ENCODE measurements at places on chromosomes 7 and 10.

GRCh38 chr10:34677591-34677990 is 137.5 kb downstream of the PARD3 start:
- DNase-seq = no peak

GRCh38 chr7:6508950-6509349 is 42.3 kb downstream of the GRID2IP start:
- no peak for DNase-seq

- DNase-seq = no peak
Observed at GRCh38 chr7:94352887-94353286, 41.8 kb upstream of the COL1A2 start.

DNA sequence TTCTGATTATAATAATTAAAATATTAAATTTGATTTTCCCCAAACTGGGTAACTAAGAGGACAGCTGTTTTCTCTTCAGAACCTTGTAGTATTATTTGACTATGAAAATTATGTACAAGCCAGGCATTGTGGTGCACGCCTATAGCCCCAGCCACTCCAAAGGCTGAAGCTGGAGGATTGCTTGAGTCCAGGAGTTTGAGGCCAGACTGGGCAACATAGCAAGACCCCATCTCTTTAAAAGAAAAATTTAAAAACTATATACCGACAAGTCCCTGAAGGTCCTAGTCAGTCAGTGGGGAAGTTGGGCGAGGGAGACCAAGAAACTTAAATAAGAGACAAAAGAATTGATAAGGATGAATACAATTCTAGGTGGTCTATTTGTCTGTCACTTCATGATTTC is 27.1 kb upstream of the UBE2D1 start:
- no peak for DNase-seq

DNA sequence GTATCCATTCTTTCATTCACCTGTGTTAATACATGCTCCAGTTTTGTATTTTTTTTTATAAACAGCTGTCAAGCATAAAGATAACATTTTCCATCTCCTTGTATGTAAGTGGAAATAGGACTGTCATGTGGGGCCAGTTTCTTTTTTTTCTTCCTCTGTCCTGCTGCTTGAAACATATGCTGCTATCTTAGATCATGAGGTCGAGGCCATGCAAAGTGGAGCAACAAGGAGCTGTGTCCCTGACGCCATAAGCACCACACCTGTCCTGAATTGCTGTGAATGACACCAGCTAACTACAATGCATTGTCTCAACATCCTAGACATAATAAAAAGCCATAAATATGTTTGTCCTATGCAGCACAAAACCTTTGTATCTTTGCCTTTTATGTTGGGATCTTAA is 37.7 kb upstream of the SLC26A4 start:
- no peak for DNase-seq

DNA sequence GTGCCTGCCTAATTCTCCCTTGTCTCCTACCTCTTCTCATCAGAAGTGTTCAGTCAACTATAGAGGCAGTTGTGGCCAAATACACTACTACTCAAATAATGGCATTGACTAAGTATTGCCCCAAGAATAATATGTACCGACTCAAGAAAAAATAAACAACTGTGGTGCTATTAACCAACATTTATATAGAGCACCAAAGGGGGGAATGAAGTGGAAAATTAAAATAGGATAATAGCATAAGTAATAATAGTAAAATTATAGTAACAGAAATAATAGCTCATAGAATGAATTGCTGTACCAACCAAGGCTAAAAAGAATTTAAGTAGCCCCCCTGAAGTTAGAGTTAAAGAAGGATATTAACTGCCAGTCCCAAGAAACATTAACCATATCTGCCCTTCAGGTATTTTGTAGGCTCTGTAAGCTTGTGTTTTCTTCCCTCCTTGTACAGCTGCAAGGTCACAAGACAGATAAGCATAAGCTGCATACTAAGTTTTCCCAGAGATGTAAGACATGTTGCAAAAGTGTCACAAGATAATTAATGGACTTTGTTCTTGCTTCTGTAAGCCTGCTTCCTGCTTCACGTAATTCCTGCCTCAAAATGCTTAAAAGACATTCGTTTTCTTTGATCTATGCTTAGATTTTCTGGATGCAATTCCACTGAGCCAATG is 10.9 kb upstream of the CYREN start:
- no peak for DNase-seq

- DNase-seq = no peak
Observed at GRCh38 chr7:9192969-9193368, 759.6 kb downstream of the NXPH1 start.

DNA sequence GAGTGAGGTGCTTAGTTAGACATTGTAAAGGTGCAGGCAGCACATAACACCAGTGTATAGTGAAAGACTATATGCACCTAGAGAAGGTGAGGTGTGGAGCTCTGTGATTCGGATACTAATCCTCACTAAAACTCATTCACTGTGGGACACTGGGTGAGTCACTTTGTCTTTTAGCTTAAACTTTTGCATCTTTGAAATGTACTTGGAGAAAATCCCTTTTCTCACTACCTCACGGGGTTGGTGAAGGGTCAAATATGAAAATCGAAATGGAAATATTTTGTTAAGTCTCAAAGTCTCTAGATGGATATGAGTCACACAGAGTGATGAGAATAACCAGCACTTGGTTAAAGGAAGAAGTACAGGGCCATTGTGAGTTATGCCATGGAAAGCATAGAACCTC is 38.0 kb downstream of the MDFIC start:
- no peak for DNase-seq

DNA sequence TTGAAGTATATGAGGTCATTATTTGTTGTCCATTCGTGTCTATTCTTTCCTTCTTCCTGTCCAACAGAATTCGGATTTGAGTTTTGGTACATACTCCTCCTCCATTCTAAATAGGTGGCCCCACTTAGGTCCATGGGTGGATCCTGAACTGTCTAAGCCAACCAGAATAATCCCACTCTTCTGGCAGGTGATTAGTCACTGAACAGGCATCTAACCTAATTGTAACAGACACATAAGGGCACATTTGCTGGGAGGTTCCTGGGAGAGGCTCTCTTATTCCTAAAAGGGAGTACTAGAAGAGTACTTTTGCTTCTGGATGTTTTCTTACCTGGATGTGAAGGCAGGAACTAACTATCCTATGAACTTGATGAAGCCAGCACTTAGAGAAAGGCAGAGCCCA is 16.8 kb downstream of the LRRC72 start:
- peak; percentile 16 for DNase-seq

GRCh38 chr7:2004841-2005725 is 227.7 kb downstream of the MAD1L1 start:
- DNase-seq = no peak

DNA sequence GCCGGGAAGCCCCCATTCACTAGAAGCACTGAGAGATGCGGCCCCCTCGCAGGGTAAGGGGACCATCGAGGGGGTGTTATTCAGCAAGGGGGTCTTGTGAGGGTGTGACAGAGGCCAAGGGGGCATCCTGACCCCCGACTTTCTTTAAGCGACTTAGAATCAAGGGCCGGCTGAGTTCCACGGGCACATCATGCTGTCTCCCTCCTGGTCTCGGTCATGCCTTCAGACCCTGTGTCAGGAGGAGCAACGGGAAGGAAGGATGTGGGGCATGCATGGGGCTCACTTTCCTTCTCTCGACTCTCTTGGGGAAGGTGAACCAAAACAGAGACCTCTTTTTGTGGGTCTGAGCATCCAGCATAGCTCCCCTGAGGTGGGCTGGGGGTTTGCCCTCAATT is 2.5 kb downstream of the ACSL5 start:
- DNase-seq = no peak

DNA sequence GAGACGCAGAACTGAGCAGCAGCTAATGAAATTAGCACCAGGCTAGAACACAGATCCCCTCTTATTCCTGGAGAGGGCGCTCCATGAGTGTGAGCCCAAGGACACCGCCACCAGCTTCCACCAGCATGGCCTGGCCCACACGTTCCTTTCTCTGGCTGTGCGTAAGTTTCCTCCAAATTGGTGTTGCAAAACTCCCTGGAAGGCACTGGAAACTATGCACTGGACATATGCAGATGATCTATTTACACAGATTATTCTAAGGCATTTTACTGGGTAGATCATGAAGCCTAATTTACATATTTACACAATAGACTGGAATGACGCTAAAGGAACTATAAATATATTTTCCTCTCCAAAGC is 455.6 kb upstream of the FOXK1 start:
- no peak for DNase-seq

DNA sequence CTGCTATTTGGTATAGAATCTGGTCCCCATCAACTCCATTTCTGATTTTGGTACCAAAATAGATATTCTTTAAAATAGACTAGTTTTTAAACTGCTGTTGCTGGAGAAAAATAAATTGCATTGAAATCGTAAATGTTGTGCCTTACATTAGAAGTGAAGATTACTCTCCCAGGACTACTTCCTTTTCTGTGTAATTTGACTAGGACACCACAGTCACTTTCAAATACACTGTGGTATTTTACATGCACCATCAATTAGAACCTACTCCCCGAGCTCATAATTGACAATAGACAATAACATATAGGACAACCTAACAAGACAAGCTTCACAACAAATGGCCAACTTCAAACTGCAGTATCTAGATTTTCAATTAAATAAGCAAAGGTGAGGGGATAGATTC is 211.5 kb downstream of the DGKB start:
- no peak for DNase-seq

DNA sequence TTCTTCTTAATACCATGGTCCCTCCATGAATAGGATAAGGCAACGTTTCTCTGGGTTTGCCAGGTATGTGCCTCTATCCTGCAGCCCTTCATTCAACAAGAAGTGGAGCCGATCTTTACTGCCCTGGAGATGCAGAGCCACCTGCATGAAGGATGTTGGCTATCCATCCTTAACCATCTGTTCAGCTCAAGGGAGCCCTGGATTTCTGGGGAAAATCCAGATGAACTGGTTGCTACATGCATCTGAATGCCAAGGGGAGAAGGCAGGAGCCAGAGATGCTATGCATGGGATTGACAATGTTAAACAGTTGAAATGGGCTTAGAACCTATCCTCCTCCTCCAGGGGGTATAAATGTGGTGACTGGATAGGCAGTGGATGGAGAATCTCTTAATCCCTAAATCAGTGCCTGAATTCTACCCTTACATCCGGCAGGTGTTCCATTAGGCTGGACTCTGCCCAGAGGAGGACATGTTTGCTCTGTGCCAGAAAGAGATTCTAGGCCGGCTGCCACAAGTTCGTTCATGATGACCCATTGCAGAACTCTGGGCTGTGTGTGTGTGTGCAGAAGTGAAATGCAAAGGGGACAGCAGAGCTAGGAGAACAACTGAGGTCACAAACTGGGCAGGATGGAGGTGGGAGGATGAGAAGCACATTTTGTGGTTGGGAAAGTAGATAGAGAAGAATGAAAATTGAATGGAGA is 15.6 kb downstream of the CPED1 start:
- no peak for DNase-seq

- DNase-seq = no peak
Observed at GRCh38 chr10:89241026-89241425, 10.5 kb downstream of the LIPA start.

DNA sequence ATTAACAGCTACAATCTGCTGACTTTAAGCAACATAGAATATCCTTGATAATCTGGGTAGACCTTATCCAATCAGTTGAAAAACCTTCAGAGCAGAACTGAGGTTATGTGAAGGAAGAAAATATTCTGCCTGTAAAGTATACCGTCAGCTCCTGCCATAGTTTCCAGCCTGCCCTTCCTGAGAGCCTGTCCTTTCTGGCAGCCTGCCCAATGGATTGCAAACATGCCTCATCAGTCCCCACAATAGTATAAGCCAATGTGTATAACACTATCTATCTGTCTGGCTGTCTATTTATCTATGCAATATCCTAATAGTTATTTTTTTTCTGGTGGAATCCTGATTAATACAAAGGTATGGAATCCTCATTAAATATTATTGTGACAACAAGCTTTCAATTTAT is 489.2 kb upstream of the KCND2 start:
- DNase-seq = no peak

- DNase-seq = no peak
Observed at GRCh38 chr10:62710182-62710581, 94.3 kb upstream of the ADO start.

- no peak for DNase-seq
Observed at GRCh38 chr10:305034-305433, 169.8 kb downstream of the ZMYND11 start.

- DNase-seq = no peak
Observed at GRCh38 chr10:121524157-121524817, 74.0 kb downstream of the FGFR2 start.

DNA sequence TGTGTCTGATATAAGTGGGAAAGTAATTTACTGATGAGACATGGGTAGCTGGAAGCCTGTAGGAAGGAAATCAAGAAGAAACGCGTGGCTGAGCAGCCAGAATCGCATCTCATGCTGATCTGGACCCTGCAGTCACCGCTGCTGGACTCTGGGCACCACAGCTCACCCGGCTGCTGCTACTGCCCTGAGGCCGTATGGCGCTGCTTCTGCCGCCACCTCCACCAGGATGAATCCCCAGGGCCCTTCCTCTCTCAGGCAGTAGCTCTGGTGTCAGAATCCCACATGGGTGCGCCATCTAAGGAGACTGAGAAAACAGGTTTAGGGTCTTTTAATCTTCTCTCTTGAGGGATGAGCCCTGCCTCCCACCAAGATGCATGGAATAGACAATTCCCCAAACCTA is 70.3 kb upstream of the AGK start:
- DNase-seq = no peak

DNA sequence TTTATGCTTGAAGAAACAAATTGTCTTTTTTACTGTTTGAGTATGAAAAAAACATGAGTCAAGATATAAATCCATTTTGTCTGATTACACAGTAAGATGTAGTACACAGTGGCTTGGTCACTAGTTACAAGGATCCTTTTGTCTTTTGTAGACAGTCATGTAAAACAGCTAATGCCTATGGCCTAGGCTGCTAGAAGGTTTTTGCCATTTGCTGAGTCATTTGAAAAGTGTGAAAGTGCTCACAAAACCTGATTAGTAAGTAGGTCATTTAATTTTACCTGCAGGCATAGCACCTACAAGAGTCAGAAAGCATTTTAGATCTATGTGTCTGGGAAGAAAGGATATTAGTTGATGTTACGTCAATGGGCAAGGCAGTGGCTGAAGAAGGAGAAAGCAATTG is 819.4 kb downstream of the MAGI2 start:
- no peak for DNase-seq

- no peak for DNase-seq
Observed at GRCh38 chr7:21443149-21443841, 15.4 kb downstream of the SP4 start.

DNA sequence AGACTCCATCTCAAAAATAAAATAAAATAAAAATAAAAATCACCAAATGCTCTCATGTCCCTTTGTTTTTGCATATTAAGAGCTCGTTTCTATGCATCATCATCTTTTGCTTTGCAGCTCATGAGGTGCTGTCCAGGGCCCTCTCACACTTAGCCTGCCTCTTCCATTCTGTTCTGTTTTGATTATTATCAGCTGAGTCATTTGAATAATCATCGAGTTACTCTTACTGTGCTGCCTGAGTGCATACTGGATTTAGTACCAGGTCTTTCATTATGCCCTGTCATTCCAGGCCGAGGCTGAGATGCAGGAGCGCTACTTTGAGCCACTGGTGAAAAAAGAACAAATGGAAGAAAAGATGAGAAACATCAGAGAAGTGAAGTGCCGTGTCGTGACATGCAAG is 33.0 kb downstream of the UCMA start:
- no peak for DNase-seq

GRCh38 chr10:90977162-90977854 is 56.4 kb upstream of the ANKRD1 start:
- no peak for DNase-seq

All from SJSA1 (cell line).